ENCODE measurements at places on chromosomes 4 and X. TPM values are rescaled to one million over a fixed set of nuclear protein-coding genes. Genes with fewer than 3 reads are reported as not detected.

Gene CCDC120
- total RNA-seq: 0.58 TPM

Gene GPRASP3
- 0.22 TPM for total RNA-seq

Gene LRPAP1
- total RNA-seq: 140 TPM

Gene DCAF12L1
- not detected for total RNA-seq

Gene MAGED1
- 129 TPM for total RNA-seq

Gene NPY1R
- total RNA-seq: not detected

Gene TKTL1
- total RNA-seq: not detected

Gene F9
- total RNA-seq: not detected

Gene RPS6KA3
- total RNA-seq: 43.8 TPM

Gene MAGEC2
- total RNA-seq: not detected

- H3K27ac ChIP-seq: peak overlapping the region; percentile 95
- H3K36me3 ChIP-seq: peaks cover 34% of the 10 kb centered on the region
- H3K4me3 ChIP-seq: no peak overlapping the region
Measured at GRCh38 chr4:145808848-145809512, 129.0 kb downstream of the C4orf51 start.

- DNase-seq: no peak
- no peaks in the 10 kb centered on the region for H3K36me3 ChIP-seq
- no peaks in the 10 kb centered on the region for H3K4me1 ChIP-seq
- H3K27ac ChIP-seq: no peak overlapping the region
- H3K27me3 ChIP-seq: no peaks in the 10 kb centered on the region
Measured at GRCh38 chr4:1595789-1596325, 88.3 kb downstream of the FAM53A start.

GRCh38 chr4:169530048-169530447, 82.3 kb downstream of the NEK1 start:
- DNase-seq: no peak
- H3K27me3 ChIP-seq: no peaks in the 10 kb centered on the region
- no peaks in the 10 kb centered on the region for H3K36me3 ChIP-seq
- H3K4me1 ChIP-seq: no peaks in the 10 kb centered on the region
- H3K4me3 ChIP-seq: no peak overlapping the region
- no peak overlapping the region for H3K27ac ChIP-seq

DNA sequence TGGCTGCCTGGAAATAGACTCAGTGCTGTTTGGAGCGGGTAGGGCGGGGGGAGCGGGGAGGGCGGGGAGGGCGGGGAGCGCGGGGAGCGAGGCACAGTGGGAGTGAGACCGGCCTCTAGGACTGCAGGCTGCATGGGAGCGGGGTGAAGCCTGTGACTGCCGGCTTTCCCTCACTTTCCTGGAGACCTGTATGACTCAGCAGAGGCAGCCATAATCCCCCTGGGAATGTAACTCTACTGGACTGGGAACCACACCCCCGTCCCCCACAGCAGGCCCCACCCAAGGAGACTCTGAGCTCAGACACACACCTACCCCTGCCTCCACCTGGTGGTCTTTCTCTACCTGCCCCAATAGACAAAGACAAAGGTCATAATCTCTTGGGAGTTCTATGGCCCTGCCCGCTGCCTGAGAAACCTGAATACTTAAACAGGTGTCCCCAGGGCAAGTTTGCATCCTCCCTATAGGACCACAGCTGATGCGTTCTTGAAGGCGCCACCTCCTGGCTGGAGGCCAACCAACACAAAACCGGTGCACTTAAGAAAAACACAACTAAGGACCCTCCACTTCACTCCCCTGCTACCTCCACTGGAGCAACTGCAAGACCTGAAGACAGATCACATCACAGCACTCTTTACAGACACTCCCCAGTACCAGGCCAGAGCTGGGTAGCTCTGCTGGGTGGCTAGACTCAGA, 18.0 kb downstream of the HDAC8 start:
- no peaks in the 10 kb centered on the region for H3K36me3 ChIP-seq
- H3K27me3 ChIP-seq: no peaks in the 10 kb centered on the region
- H3K4me3 ChIP-seq: no peak overlapping the region

DNA sequence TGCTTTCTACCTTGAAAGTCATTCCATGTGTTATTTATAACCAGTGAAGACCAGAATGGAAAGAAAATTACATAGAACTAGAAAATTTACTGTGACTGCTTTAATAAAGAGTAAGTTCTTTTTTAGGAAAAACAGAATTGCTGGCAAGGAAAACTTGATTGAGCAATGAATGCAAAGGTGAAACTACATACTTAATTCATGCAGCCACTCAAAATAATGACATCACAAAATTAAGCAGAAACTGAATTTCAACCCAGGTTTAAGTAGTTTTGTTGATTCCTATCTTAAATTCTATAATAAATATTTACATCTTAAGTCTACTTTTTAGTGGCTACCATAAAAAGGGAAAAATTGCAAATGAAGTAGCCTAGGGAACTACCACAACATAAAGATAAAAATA, 14.0 kb downstream of the CHM start:
- DNase-seq: no peak
- H3K4me3 ChIP-seq: no peak overlapping the region
- H3K27ac ChIP-seq: no peak overlapping the region
- H3K4me1 ChIP-seq: no peaks in the 10 kb centered on the region
- no peaks in the 10 kb centered on the region for H3K27me3 ChIP-seq
- no peaks in the 10 kb centered on the region for H3K36me3 ChIP-seq

DNA sequence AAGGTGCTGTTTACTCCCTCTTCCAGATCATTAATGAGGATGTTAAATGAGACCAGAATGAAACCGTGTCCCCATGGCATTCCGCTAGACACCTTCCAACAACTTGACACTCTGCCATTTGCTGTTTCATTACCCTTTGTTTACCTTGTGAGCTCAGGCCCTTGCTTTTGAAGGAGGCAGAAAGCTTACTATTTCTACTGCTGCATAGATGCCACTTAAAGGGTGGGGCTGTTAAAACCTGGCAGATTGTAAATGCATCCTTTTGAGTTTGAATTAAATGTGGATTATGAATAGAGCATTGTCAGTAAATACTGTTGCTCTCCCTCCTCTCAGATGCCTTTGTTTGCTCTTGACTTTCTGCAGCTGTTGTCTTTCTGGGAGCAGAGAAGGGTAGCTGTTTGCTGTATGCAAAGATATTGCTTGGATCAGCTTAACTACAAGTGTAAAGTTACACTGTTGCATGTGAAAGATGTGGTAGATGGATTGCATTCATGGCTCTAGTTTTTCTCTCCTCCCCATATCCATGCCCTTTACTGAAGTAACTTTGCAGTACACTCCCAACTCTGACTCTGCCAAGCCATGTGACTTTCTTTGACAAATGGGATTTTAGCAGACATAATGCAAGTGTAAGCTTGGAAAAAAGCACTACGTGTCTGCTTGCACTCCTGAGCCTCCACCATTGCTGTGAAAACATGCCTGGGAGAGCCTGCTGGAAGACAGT, 75.0 kb upstream of the DHX15 start:
- DNase-seq: no peak
- H3K27ac ChIP-seq: no peak overlapping the region
- no peaks in the 10 kb centered on the region for H3K4me1 ChIP-seq
- H3K36me3 ChIP-seq: no peaks in the 10 kb centered on the region
- no peaks in the 10 kb centered on the region for H3K27me3 ChIP-seq
- no peak overlapping the region for H3K4me3 ChIP-seq

GRCh38 chr4:138890891-138891570, 124.5 kb upstream of the NOCT start:
- no peak for DNase-seq
- no peak overlapping the region for H3K27ac ChIP-seq
- no peak overlapping the region for H3K4me3 ChIP-seq
- H3K36me3 ChIP-seq: no peaks in the 10 kb centered on the region

- no peak for DNase-seq
- no peaks in the 10 kb centered on the region for H3K4me1 ChIP-seq
- no peaks in the 10 kb centered on the region for H3K36me3 ChIP-seq
- no peak overlapping the region for H3K27ac ChIP-seq
Measured at GRCh38 chrX:136310411-136310810, 9.6 kb downstream of the ADGRG4 start.

- H3K4me1 ChIP-seq: peaks cover 4% of the 10 kb centered on the region
- no peak for DNase-seq
- H3K4me3 ChIP-seq: no peak overlapping the region
- no peak overlapping the region for H3K27ac ChIP-seq
- no peaks in the 10 kb centered on the region for H3K36me3 ChIP-seq
- no peaks in the 10 kb centered on the region for H3K27me3 ChIP-seq
Measured at GRCh38 chr4:113159942-113160545, 110.6 kb downstream of the ANK2 start.

- H3K4me3 ChIP-seq: no peak overlapping the region
- no peak overlapping the region for H3K27ac ChIP-seq
- no peaks in the 10 kb centered on the region for H3K27me3 ChIP-seq
Measured at GRCh38 chr4:6278801-6279197, 9.1 kb downstream of the WFS1 start.

DNA sequence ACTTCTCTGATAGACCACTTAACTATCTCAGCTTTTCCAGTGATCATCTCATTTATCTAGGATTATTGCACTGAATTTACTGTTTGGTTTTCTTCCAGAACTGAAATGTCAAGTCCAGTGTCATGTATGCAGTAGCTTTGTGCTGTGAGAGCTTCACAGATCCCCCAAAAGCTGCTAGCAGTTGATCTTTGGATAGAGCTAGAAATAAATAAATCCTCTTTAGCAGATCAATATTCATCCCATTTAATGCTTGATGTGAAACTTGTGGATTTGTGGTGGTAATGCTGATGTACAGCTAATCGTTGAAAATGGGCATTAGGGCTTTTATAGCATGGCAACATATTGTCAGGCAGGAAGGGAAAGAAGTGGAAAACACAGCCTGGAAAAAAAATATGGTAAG, 509.6 kb upstream of the FAM241A start:
- H3K27ac ChIP-seq: no peak overlapping the region
- H3K4me1 ChIP-seq: no peaks in the 10 kb centered on the region
- DNase-seq: no peak
- H3K36me3 ChIP-seq: no peaks in the 10 kb centered on the region

DNA sequence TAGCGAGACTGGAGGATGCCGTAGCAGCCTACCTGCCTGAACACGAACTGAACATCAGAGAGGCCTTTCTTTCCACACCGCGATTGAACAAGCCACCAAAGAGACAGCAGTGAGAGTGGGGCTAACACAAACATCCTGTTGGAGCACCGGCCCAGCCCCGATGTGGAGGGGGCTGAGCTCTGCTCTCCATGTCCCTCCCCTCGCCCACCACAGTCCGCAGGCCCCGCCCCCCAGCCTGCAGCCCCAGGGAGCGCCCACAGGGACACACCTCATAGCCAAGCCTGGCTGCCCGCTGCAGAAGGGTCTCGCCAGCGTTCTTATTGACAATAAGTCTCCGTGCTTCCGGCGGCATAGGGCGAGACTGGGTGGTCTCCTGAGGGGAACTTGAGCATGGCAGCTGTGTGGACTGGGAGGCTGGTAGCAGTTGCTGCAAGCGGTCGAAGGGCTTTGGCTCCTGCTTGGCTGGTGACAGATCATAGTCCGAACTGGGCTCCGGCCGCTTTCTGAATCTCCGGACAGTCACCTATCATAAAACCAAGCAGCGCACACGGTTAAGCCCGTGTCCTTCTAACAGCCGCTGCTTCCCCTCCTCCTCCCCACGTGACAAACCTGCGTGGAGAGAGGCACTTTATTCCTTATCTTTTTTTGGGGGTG, 35.8 kb downstream of the BCOR start:
- H3K36me3 ChIP-seq: peaks cover 42% of the 10 kb centered on the region
- no peak for DNase-seq
- no peak overlapping the region for H3K27ac ChIP-seq

DNA sequence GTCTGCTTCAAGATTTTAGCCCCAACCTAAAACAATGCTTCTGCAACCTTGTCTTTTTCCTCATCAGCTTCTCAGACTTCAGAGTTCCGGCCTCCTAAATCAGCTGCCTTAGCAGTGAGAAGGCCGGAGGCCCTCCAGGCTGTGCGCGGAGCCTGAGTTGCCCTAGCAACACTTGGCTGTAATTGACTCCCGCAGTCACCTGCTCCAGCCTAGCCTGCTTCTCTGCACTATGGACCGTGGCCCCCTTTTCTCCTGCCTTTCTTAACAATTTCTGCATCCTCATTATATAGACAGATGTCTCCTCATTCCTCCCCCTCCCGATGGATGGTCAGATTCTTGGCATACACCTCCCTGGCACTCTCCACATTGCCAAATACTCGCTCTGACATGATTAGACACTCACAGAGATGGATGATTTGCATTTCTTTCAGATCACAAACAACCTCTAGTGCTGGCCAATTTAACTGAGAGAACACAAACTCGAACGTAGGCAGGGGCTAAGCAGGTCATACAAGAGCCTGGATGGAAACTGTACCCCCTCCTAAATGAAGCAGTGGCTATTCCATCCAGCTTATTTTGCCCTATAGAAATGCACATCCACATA, 9.5 kb upstream of the HUWE1 start:
- H3K4me3 ChIP-seq: no peak overlapping the region
- no peaks in the 10 kb centered on the region for H3K36me3 ChIP-seq
- H3K4me1 ChIP-seq: no peaks in the 10 kb centered on the region
- no peak overlapping the region for H3K27ac ChIP-seq
- H3K27me3 ChIP-seq: no peaks in the 10 kb centered on the region

- no peaks in the 10 kb centered on the region for H3K27me3 ChIP-seq
- H3K36me3 ChIP-seq: no peaks in the 10 kb centered on the region
- H3K27ac ChIP-seq: no peak overlapping the region
- no peak for DNase-seq
- H3K4me3 ChIP-seq: no peak overlapping the region
Measured at GRCh38 chrX:41435708-41436107, 11.4 kb upstream of the NYX start.

GRCh38 chr4:147461161-147461560, 19.7 kb upstream of the EDNRA start:
- no peak for DNase-seq
- no peaks in the 10 kb centered on the region for H3K27me3 ChIP-seq
- H3K27ac ChIP-seq: no peak overlapping the region
- H3K4me1 ChIP-seq: no peaks in the 10 kb centered on the region
- no peaks in the 10 kb centered on the region for H3K36me3 ChIP-seq

DNA sequence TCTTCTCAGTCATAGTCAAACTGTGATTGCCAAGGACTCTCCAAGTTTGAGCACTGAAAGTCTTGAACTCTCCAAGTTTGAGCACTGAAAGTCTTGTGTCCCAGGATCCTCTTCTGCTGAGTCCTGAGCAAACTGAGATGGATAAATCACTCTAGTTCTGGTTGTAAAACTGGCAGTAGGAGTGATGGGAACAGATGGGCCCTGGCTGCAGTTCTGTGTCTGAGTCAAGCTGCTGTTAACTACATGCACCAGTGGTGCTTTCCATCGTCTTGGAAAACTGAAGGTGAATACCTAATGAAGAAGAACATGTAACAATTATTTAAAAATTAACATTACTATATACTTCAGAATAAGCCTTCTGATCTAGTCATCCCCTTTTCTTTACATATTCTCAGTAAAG, 27.6 kb upstream of the KCNIP4 start:
- H3K27ac ChIP-seq: no peak overlapping the region
- DNase-seq: no peak
- H3K4me3 ChIP-seq: no peak overlapping the region
- H3K27me3 ChIP-seq: no peaks in the 10 kb centered on the region
- no peaks in the 10 kb centered on the region for H3K36me3 ChIP-seq

- no peaks in the 10 kb centered on the region for H3K4me1 ChIP-seq
- H3K36me3 ChIP-seq: no peaks in the 10 kb centered on the region
- H3K27ac ChIP-seq: no peak overlapping the region
- H3K4me3 ChIP-seq: no peak overlapping the region
- H3K27me3 ChIP-seq: no peaks in the 10 kb centered on the region
Measured at GRCh38 chr4:89929425-89930159, 34.9 kb downstream of the MMRN1 start.
